Astrocyte (in vitro differentiated cells and primary cell): ENCODE measurements at places on chromosomes 7 and 10. TPM values are rescaled to one million over a fixed set of nuclear protein-coding genes. Genes with fewer than 3 reads are reported as not detected.

The IDI2 gene
- total RNA-seq, result not detected in 2 replicates

The DOCK1 gene
- total RNA-seq, result 42.5 and 45.0 TPM in 2 replicates

The MMD2 gene
- not detected in 2 replicates for total RNA-seq

The FAM131B gene
- total RNA-seq, result 7.6 and 8.0 TPM in 2 replicates

- peak; percentile 12 for DNase-seq
Observed at GRCh38 chr7:92246360-92247101, 757 bp downstream of the ANKIB1 start.

The SLC18A3 gene
- 1.0 and 4.6 TPM in 2 replicates for total RNA-seq

The BTBD16 gene
- total RNA-seq, result 0.26 TPM in 1 of 2 replicates, not detected in the other

DNA sequence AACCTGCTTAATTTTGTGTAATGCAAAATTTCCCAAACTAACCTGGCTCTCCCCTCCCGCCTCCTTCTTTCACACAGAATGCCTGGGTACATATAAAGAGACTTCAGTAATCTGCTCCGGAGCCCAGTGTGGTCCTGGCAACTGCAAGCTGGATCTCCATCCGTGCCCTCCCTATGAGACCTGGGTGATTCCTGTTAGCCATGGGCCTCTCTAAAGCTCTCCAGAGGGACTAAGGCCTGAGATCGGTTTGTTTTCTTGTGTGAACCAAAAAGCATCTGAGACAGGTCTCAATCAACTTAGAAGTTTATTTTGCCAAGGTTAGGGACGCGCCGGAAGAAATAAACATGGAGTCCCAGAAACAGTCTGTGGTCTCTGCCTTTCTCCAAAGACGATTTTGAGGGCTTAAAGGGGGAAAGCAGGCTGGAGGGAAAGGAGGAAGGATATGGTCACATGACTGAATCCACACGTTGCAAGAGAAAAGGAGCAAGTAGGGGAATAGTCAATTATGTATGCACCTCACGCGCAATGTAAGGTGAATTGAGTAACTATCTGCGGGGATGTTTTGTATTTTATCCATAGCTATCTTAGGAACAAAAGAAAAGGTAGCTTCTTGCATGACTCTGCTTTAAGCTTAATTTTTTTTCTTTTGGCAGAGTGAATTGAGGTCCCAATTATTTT, 46.2 kb upstream of the CCDC3 start:
- no peak for DNase-seq

- DNase-seq, result peak; percentile 82
Observed at GRCh38 chr10:99845837-99846382, 63.5 kb downstream of the ABCC2 start.

DNA sequence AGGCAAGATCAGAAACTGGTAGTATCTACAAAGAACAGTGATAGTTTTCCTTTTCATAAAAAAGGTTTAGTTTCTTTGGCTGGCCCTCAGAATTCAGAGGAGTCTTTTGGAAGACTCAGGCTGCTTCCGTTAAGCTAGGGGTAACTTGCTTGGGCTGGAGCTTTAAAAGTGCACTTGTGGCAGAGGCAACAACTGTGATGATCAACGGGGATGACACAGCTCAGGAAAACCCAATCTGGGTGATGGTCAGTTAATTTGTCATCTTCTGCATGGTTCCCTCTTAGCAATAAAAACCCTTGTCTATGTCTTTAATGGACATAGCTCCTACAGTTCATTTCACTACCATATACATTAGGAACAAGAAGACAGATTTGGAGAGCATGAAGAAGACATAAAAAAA, 46.7 kb downstream of the SGMS1 start:
- no peak for DNase-seq

GRCh38 chr10:75208181-75208580, 2.4 kb upstream of the VDAC2 start:
- peak; percentile 77 for DNase-seq

- peak; percentile 30 for DNase-seq
Observed at GRCh38 chr7:30159698-30160143, 24.9 kb downstream of the MTURN start.

The GPR85 gene
- 0.73 and 1.3 TPM in 2 replicates for total RNA-seq

DNA sequence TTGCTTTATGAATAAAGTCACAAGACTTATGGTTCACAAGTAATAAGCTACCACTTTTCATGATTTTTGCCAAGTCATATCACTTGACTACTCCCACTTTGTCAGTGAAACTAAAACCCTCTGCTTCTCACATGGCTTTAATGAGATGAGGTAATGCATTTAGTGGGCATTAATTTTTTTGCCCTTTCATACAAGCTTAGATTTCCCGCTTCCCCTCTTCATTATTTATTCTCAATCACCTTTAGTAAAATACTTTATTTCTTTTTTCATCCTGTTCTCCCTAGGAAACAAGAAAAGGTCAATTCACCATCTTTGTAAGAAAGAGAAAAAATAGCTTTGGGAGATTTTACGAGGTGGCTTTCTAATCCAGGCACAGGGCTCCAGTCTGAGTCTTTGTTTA, 109.6 kb upstream of the STARD3NL start:
- no peak for DNase-seq

DNA sequence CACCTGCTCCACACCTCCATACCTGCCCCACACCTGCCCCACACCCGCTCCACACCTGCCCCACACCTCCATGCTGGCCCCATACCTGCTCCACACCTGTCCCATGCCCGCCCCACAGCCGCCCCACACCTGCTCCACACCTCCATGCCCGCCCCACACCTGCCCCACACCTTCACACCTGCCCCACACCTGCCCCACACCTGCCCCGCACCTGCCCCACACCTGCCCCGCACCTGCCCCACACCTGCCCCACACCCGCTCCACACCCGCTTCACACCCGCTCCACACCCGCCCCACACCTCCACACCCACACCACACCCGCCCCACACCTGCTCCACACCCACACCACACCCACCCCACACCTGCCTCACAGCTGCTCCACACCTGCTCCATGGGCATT, 53.0 kb downstream of the PARP12 start:
- DNase-seq, result no peak

- no peak for DNase-seq
Observed at GRCh38 chr10:1406132-1406966, 331.0 kb downstream of the ADARB2 start.

- DNase-seq, result peak; percentile 91
Observed at GRCh38 chr7:157490465-157490912, 153.7 kb downstream of the DNAJB6 start.

The HOXA10 gene
- total RNA-seq, result not detected in 2 replicates

DNA sequence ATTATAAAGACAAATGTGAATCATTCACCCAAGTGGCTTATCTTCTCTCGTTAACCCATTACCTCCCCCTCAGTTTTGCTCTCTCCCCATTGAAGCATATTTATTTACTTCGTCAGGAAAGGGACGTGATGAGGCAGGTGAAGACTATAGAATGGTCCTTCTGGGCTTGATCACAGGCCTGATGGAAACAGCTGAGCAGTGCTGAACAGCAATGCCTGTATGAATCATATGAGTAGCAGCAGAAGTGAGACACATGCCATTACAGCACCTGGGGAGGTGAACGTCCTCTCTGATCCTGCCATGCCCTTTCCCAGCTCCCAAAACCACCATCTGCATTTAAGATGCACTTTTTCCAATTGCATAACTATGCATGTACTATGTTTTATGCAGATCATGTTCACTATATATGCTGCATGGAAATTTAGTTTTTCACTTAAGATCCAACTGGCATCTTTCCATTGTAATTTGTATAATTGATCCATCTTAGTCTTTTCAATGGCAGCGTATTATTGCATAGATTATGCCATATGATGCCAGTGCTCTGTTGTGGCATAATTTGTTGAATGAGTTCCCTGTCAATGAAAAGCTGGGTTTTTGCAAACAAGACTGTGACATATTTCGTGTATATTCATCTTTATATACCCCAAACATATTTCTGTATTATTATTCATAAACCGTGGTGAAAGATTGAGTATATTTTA, 105.3 kb downstream of the CXCL12 start:
- DNase-seq, result peak; percentile 59

DNA sequence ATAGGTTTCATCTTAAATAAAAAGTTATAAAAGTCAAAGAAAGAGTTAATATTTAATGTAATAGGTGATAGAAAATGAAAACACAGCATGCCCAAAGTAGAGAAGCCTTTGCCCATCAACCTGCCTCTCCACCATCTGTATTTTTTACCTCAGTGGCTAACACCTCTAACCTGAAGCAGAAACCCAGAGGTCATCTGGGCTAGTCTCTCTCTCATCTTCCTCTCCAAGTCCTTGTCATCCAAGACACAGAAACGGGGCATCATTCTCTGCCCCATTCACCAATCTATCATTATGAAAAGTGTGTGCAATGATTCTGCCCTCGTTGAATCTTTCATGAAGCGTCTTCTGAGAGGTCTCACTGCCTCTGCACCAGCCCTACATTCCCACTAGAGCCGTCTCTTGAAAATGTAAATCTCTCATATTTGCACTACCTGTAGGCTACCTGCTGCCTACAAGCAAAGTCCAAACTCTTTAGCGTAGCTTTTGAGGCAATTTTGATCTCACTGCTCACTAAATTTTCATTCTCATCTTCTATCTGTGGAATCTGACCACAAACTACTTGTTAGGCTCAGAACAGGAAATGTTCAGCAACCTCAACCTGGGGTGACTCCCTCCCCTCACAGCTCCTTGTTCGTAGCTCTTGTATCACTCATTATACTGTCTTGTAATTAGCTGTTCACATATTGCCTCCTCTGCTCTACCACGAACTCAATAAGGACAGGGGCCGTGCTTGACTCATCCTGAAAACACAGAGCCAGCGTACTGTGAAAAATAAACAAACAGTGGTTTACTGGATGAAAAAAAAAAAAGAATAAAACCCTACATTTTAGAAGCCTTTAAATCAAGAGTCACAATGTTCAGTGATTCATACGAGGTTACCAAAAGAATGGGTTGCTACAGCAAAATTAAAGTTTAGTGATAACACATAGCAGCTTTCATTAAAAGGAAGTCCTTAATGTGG, 83.1 kb downstream of the CTNNA3 start:
- peak; percentile 89 for DNase-seq

GRCh38 chr7:36677769-36678437, 46.4 kb downstream of the AOAH start:
- DNase-seq, result no peak

GRCh38 chr7:17466216-17466615, 167.8 kb downstream of the AHR start:
- DNase-seq, result no peak

DNA sequence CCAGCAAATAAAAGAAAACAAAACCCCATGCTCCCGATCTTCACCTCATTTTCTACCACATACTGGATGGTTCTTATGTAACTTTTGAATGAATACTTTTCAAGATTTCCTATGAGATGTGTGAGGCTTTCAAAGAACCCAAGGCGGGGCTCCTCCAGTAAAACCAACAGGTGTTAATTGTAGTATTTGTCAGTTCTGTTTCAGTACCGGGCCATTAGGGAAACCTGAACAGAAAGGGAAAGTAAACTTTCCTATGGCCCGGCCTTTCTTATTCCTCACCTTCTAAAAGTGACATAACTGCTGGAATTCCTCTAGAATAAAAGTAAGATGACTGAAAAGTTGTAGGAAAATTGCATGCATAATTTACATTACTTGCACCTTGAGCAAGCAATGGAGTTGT, 672.9 kb downstream of the MAGI2 start:
- no peak for DNase-seq

DNA sequence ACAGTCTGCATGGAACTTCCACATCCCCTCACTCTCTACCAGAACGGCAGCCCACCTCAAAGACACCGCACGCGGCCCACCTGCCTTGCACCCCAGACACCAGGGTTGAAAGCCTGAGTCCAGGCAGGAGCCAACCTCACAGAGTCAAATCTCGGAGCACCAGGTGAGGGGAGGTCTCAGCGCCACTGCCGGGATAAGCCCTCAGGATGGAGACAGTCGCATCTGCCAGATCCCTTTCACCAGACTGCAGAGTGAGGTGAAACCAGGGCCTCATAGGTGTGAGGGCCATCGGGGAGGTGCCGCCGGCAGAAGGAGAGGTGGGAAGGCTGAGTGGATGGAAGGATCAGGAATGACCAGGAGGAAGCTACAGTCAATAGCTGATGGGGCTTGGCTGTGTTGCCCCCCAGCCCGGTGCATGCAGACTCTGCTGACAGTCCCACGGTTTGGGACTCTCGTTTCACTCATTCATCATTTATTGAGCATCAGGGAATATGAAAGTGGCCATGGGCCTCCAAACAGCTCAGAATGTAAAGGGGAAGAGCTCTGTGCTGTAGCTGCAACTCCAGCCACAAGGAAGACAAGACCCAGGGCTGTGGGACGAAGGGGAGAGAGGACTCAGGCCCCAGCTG, 315.0 kb downstream of the PTPRN2 start:
- no peak for DNase-seq

DNA sequence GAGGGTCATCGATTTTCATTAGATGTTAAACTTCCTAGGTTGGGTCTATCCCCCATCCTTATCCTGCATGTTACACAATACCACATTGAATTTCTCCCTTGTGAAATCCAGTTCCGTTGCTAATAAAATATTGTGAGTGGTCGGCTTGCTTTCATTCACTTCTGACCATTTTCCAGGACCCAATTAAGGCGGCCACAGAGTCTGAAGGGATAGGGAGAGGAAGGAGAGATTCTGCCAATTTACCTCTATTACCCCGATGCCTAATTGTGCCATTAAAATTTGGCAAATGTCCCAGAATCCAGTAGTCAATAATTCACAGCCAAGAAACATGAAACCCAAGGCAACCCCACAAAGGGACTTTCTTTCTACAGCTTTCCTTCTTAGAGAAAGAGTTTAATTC, 129.9 kb downstream of the IPMK start:
- no peak for DNase-seq

DNA sequence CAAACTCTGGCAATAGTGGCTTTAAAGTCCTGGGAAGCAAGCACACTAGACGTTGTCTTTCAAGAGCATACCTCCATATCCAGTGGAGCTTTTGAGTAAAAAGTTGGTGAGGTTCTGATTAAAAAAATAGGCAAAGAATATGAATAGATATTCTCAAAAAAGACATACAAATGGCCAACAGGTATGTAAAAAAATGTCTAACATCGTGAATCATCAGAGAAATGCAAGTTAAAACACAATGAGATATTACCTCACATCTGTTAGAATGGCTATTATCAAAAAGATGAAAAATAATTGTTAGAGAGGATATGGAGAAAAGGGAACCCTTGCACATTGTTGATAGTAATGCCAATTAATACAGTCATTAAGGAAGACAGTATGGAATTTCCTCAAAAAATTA, 407.1 kb downstream of the MDFIC start:
- no peak for DNase-seq

GRCh38 chr7:98860071-98860470, 9.7 kb downstream of the TMEM130 start:
- no peak for DNase-seq

DNA sequence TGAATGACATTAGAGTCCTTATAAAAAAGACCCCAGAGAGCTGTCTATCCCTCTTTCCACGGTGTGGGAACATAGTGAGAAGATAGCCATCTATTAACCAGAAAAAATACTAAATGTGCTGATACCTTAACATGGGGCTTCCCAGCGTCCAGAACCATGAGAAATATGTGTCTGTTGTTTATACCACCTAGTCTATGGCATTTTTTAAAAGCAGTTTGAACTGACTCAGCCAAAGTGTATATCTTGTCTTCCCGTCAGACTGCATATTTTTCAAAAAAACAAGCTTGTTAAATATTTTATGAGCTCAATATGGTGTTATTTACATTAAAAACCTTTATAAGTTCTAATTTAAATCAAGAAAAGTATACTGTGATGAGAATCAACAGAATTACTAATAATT, 255.3 kb downstream of the HGF start:
- DNase-seq, result no peak
